Osteocyte (in vitro differentiated cells): ENCODE measurements at places on chromosomes 6 and 20. TPM values are rescaled to one million over a fixed set of nuclear protein-coding genes. Genes with fewer than 3 reads are reported as not detected.

DNA sequence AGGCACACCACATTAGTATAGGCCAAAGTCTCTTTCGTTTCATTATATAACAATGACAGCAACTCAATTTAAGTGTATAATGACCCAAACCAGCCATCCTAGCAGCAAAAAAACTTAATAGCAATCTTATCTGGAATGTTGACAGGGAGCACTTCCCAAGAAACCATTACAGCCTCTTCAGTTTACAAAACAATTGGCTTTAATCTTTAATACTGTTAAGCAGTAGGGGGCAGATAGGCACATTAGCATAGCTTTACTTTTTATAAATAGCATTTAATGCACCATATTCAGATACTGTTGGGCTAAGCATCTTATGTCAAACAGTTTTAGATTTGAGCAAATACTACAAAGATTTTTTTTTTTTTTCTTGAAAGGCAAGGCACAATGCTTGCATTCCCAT lies 193.3 kb upstream of the MAP3K7 start:
- no peak for DNase-seq

DNA sequence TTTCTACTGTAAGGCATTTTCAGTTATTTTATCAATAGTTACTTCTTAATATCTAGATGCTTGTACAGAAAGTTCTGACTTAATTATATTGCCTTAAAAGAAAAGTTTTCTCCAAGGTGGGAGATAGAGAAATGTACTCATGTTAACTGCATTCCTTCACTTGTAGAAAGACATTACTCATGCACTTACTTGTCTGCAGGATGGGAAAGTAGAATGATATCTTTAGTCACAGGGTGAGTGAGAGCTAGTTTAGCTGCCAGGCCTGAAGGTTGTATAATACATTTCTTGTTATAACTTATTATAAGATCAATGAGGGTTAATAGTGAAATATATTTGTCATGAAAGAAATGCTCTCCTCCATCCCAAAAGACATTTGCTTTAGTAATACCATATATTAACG lies 92.1 kb downstream of the CRYBG1 start:
- DNase-seq, result no peak

DNA sequence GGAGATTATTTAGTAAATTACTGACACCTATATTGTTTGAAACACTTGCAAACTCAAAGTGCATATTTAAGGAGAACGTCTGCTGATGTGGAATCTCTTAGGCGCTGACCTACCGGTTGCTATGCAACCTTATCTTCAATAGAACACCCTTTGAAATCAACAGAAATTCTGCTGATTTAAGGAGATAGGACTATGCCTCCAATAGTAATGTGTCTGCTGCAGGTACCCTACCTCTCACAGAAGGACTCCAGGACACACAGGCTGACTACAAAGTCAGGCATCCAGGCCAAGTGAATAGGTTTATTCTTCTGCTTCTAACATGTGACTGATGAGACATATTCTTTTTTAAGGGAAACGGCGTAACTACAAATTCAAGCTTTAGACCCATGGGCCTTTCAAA lies 311.7 kb downstream of the CBLN4 start:
- no peak for DNase-seq

GRCh38 chr6:119027465-119027864 lies 51.0 kb downstream of the FAM184A start:
- no peak for DNase-seq

The RWDD2A gene
- 7.0 and 8.2 TPM in 2 replicates for total RNA-seq
